ENCODE measurements at places on chromosomes 1 and 21. TPM values are rescaled to one million over a fixed set of nuclear protein-coding genes. Genes with fewer than 3 reads are reported as not detected.

Gene PROX1
- total RNA-seq = 85.6 TPM

Gene ERICH3
- 20.3 TPM for total RNA-seq

Gene FASLG
- total RNA-seq = not detected

Gene RHEX
- not detected for total RNA-seq

Gene CD5L
- total RNA-seq = 0.69 TPM
